ENCODE measurements at places on chromosomes 5 and 9. TPM values are rescaled to one million over a fixed set of nuclear protein-coding genes. Genes with fewer than 3 reads are reported as not detected.

- H3K4me3 ChIP-seq: peak overlapping the region; percentile 56
- DNase-seq: peak; percentile 83
- no peaks in the 10 kb centered on the region for H3K27me3 ChIP-seq
Measured at GRCh38 chr9:35790385-35791296, 750 bp upstream of the NPR2 start.

- H3K4me3 ChIP-seq: no peak overlapping the region
- H3K27ac ChIP-seq: no peak overlapping the region
- no peak for DNase-seq
- H3K4me1 ChIP-seq: no peaks in the 10 kb centered on the region
- no peaks in the 10 kb centered on the region for H3K36me3 ChIP-seq
Measured at GRCh38 chr5:82807021-82807420, 270.2 kb downstream of the TMEM167A start.

DNA sequence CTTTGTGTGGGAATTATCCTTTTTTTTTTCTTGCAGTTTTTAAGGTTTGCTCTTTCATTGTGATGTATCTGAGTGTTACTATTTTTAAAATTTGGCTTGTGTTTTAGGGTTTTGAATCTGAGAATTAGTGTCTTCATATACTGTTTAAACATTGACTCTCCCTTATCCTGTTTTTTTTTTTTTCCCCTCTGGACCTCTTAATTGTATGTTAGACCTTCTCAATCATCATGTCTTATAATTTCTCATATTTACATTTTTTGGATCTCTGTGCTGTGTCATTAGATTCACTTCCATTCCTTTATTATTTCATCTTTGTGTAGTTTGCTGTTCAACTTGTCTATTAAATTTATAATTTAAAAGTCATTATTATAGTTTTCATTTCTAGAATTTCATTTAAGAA, 47.0 kb downstream of the SCAMP1 start:
- no peaks in the 10 kb centered on the region for H3K36me3 ChIP-seq
- H3K4me1 ChIP-seq: no peaks in the 10 kb centered on the region
- no peak overlapping the region for H3K4me3 ChIP-seq
- DNase-seq: no peak
- H3K27me3 ChIP-seq: no peaks in the 10 kb centered on the region

GRCh38 chr9:97617939-97618416, 15.2 kb downstream of the TSTD2 start:
- H3K36me3 ChIP-seq: peaks cover 16% of the 10 kb centered on the region
- H3K27ac ChIP-seq: no peak overlapping the region
- no peak overlapping the region for H3K4me3 ChIP-seq
- peaks cover 10% of the 10 kb centered on the region for H3K4me1 ChIP-seq
- no peak for DNase-seq
- H3K27me3 ChIP-seq: no peaks in the 10 kb centered on the region

DNA sequence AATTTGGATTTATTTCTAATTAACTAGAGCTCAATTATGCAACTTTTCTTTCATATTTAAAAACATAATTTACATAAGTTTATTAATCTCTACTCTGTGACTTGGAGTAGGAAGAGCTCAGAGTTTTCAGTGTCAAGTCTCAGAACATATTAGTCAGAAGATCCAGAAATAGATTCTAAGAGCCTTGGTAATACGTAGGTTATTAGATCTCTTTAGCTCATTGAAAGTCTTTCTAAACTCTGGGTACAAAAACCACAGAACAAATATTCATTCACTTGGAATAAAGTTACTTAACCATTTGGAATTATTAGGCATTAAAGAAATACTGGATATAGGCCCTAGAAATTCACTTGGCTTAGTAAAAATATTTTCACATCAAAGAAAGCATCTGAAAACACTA, 26.3 kb upstream of the ISCA1 start:
- H3K27me3 ChIP-seq: no peaks in the 10 kb centered on the region
- no peaks in the 10 kb centered on the region for H3K4me1 ChIP-seq
- H3K27ac ChIP-seq: no peak overlapping the region
- DNase-seq: no peak

The TENT4A gene
- total RNA-seq: 11.0 TPM

The DMRT2 gene
- total RNA-seq: not detected

DNA sequence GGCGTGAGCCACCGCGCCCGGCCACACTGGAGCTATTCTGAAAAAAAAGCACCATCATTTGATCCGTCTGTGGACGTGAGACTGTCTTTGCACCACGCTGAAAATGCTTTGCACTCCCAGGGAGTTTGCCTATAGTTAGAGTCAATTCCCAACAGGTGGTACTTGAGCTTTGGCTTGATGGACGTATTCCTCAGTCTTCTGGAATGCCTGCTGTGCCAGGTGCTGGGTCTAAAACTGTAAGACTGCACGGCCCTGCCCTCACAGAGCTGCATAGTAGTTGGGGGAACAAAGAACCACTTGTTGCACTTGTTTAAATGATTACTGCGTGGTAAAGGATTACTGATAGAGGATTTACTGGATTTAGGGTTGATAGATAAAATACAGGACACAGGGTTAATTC, 3.4 kb upstream of the CCNO start:
- H3K4me3 ChIP-seq: no peak overlapping the region
- DNase-seq: no peak
- no peak overlapping the region for H3K27ac ChIP-seq
- peaks cover 96% of the 10 kb centered on the region for H3K27me3 ChIP-seq
- no peaks in the 10 kb centered on the region for H3K36me3 ChIP-seq

- H3K4me3 ChIP-seq: no peak overlapping the region
- no peak for DNase-seq
- H3K27me3 ChIP-seq: no peaks in the 10 kb centered on the region
- no peak overlapping the region for H3K27ac ChIP-seq
- no peaks in the 10 kb centered on the region for H3K4me1 ChIP-seq
- no peaks in the 10 kb centered on the region for H3K36me3 ChIP-seq
Measured at GRCh38 chr9:81086416-81086815, 602.9 kb downstream of the TLE1 start.

DNA sequence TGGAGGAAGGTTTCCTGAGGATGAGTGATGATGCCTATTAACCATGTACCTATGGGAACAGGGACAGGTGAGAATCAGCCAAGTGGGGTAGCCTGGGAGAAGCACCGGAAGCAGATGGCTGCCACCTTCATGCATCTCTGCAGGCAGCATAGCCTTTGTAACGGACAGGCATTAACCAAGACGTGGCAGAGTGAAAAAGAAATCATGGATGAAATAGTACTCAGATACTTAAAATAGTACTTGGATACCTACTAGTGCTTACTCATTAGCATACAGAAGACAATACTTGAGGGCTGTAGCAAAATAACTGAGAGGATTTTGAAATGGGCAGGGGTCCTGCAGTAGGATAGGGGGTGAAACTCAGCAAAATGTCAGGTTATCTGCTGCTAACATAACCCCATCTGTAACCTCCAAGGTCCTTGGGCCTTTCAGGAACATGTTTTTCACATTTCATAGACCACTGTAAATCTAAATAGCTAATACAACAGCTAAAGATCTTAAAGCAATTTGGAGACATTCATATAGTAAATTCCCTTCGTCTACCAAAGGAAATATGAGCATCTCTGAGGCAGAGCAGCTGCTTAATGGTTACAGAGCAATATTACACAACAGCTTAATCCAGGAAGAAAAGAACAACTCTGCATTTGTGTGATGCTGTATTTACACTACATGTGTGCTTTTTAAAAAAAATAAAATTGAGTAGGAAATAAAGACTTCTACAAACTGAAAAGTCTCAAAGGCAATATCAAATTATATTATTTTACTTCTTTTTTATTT, 154.3 kb downstream of the NFIB start:
- no peaks in the 10 kb centered on the region for H3K36me3 ChIP-seq
- H3K4me3 ChIP-seq: no peak overlapping the region
- H3K27me3 ChIP-seq: no peaks in the 10 kb centered on the region
- H3K4me1 ChIP-seq: peaks cover 47% of the 10 kb centered on the region
- H3K27ac ChIP-seq: no peak overlapping the region
- no peak for DNase-seq

- no peak overlapping the region for H3K27ac ChIP-seq
- H3K4me1 ChIP-seq: no peaks in the 10 kb centered on the region
- H3K36me3 ChIP-seq: no peaks in the 10 kb centered on the region
- no peak overlapping the region for H3K4me3 ChIP-seq
- DNase-seq: no peak
Measured at GRCh38 chr5:87034557-87034956, 233.1 kb upstream of the RASA1 start.

DNA sequence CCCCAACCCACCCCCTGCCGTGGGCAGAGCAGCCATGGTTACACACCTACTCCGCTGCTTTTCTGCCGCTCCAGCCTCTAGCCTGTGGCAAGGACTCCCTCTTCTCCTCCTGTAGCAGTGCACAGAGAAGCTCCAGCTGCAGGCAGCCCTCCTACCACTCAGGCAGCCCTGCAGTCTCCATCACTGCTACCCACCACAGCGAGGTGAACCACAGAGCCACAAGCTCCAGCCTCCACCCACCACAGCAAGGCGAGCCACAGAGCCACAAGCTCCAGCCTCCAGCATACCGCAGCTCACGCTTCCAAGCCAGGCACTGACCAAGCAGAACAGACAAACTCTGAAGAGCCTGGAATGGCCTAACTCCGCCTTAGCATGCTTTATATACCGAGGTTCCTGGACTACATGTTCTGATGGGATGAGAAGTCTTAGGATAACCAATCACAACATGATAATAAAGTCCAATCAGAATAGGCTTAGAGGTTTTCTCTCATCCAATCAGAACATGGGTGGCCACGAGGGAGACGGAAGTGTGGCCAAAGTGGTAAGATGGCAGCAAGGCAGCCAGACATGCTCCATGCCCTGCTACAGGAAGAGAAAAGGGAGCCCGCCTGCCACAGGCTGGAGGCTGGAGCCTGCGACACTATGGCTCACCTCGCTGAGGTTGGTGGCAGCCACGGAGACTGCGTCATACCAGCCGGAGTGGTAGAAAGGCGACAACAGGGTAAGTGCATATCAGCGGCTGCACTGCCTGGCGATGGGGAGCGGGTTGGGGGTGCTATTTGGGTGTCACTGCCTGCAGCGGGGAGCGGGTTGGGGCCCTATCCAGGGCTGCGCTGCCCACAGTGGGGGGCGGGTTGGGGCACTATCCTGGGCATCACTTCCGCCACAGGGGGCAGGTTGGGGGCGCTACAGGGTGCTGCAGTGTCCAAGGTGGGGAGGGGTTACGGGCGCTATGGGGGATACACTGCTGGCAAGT, 75.8 kb upstream of the PCAT7 start:
- no peak for DNase-seq
- no peaks in the 10 kb centered on the region for H3K36me3 ChIP-seq
- H3K4me3 ChIP-seq: no peak overlapping the region
- H3K27me3 ChIP-seq: peaks cover 11% of the 10 kb centered on the region

DNA sequence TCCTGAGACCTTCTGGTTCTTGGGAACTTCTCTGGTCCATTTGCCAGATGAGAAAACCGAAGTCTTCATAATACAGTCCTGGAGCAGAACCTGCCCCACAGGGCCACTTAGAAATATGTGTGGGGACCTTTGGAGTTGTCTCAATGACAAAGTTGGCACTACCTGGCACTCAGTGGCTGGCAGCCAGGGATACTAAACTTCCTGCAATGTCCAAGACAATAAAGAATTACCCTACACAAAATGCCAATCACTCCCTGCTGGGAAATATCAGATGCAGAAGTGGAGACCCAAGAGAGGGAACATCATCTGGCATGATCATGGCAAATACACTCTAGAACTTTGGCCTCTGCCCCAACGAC, 29.6 kb downstream of the ADRB2 start:
- H3K4me3 ChIP-seq: no peak overlapping the region
- no peak for DNase-seq
- peak overlapping the region; percentile 67 for H3K27ac ChIP-seq
- H3K36me3 ChIP-seq: no peaks in the 10 kb centered on the region

DNA sequence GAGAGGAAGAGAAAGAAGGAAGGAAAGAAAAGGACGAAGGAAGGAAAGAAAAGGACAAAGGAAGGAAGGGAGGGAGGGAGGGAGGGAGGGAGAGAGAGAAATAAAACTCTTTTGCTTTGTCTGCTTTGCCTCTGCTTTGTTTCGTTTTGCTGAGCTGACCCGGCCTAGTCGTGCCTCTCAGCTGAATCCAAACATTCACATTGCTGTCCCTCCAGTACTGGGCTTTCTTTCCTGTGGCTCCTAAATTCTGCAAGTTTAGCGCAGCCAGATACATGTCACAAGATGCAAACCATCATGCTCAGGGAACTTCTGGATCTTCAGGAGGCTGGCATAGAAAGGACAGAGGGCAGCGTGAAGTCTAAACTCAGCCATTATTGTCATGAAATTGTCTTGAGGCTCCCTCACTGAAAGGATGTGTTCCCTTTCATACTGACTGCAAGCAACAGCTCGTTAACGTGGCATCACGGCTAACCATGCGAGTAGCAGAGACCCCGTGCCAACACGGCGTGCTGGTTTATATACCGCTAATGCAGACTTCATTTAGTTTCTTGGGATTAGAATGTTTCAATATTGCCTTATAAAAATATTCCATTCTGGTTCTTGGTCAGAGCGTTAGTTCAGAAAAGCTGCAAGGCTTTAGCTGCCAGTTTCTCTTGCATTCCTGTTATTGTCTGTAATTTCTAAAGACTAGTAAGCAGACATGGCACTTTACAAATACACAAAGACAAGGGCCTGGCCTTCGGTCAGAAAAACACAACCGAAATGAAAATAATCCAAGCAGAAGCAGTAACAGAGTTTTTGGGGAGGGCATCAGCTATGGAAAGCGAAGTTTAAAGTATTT, 94.2 kb downstream of the TMEM174 start:
- no peak overlapping the region for H3K4me3 ChIP-seq
- no peak for DNase-seq
- no peaks in the 10 kb centered on the region for H3K36me3 ChIP-seq
- H3K27me3 ChIP-seq: peaks cover 64% of the 10 kb centered on the region
- H3K27ac ChIP-seq: no peak overlapping the region
- no peaks in the 10 kb centered on the region for H3K4me1 ChIP-seq

DNA sequence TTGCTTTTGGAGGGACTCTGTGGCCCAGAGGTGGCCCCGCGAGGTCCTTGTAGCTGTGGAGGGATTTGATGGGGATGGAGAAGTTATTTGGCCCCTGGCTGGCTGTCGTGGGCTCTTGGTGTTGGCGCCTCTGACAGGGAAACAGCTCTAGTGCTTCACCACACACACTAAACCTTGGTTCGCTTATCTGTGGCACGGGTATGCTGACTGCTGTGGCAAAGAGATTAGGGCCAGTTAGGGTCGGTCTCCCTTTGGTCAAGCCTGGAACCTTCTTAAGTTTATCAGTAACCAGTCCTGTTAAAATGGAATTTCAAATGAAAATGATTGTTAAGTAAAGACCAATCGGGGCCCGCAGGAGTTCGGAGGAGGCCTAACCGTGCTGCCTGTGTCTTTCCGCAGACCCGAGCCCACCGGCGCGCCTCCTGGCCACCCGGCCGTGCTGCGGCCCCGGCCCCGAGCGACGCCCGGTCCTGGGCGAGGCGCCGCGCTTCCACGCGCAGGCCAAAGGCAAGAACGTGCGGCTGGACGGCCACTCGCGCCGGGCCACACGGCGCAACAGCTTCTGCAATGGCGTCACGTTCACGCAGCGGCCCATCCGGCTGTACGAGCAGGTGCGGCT, 28.4 kb downstream of the NEURL1B start:
- H3K27me3 ChIP-seq: no peaks in the 10 kb centered on the region
- peaks cover 78% of the 10 kb centered on the region for H3K4me1 ChIP-seq
- no peak overlapping the region for H3K4me3 ChIP-seq
- no peak for DNase-seq
- H3K27ac ChIP-seq: peak overlapping the region; percentile 80
- H3K36me3 ChIP-seq: no peaks in the 10 kb centered on the region

Measured in heart right ventricle (tissue), 16 donors.